ENCODE measurements at places on chromosomes 2 and 18.

DNA sequence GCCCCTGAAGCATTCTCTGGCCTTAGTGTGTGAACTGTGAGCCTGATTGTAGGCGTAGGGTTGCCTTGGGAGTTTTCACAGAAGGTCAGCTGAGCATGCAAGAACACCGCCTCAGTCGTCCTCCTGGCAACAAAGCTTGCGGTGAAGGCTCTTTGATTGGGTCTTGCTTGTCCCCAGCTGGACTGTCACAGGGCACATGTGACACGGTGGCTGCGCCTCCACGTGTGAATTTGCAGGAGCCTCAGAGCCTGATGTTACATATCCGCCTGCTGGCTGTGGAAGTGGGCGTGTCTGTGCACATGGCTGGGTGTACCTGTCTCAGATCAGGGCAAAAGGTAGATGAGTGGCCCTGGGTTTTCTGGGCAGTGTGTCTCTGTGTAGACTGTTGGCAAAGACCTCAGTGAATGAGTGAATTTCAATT, 228.7 kb downstream of the HAUS1 start:
- DNase-seq: peak; percentile 40

DNA sequence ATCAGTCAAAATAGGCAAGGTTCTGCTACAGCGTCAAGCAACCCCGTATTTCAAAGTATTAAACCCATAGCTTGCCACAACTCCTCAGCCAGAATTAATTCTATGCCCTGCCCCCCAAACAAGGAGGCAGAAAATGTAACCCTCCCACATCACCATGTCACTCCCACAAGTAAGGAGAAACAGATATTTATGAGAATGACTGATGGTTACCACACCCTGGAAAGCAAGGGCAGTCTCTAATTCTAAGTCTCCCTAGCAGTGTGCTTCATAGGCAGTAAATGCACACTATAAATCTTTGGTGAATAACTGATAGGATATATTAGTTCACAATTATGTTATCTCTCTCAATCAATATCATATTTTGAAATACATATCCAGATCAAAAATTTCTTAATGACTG, 228.0 kb upstream of the SLC14A2 start:
- no peak for DNase-seq

DNA sequence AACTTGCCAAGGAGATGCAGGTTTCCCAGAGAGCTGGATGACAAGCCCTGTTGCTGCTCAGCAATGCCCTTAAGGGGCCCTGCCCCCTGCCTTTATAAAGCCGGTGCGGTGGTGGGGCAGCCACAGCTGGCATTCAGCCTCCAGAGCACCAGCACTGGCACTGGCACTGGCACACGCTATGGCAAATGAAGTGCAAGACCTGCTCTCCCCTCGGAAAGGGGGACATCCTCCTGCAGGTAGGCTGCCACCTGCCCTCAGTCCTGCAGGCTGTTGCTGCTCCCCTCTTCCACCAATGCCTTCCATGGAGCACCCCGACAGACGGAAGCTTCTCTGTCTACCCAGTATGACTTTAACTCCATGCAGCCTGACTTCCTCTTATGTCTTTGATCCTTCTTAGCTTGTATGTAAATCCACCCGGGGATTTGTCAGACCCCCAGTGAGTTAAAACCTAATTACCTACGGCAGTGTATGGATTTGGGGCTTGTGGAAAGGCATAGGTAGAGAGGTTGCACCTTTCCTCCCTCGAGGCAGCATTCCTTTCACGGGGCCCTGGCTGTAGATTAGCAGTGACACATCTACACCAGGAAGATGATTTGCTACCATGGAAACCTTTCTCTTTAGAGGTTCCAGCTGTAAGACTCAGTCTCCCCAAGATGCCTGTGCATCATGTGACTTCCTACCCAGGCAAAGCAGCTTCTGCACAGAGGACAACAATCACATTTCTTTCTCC, at the start of gene DAPL1:
Gene DAPL1 (plus strand): TSS at position 123 of the 730 bp plus-strand sequence. CDS start 56 bp downstream, at position 179.
- DNase-seq: no peak

DNA sequence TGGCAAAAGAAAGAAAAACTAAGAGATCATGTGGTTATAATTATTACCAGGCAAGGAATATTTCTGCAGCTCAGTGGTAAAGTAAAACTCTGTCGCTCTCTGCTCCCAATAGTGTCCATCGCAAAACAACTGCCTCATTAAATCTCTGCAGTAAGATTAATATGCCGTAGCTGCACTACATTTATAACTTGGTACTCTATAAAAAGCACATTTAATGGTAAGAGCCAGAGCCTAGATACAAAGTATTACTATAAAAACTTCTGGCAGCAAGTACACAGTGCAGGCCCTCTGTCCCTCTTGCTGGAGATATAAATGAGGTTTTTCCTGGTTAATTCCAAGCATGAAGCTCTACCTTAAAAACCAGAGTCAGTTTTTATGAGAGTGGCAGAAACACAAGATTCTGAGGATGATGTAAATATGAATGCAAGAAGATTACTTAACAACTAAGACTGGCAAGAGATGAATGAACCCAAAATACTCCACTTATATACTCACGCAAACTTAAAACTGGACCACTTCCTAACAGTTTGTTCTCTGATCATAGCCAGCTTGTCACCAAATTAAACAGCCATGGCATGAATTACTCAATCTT, 25.5 kb downstream of the ZNF521 start:
- peak; percentile 7 for DNase-seq

DNA sequence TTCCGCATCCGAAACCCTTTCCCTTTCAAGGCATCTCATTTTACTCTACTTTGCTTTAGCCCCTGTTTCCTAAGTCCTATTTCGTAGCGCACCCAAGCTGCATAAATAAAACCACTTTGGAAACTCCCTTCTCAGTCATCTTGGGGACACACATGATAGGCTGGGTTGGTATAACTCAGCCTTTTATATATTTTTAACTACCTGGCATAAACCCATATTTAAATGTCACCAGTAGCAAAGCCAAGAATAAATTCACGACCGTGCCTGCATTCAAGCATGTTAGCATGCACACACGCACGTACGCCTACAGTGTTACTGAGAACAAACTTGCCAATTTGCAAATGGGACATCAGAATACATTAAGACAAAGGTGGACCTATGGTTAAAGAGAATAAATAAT, 564.7 kb upstream of the PIK3C3 start:
- DNase-seq: no peak

DNA sequence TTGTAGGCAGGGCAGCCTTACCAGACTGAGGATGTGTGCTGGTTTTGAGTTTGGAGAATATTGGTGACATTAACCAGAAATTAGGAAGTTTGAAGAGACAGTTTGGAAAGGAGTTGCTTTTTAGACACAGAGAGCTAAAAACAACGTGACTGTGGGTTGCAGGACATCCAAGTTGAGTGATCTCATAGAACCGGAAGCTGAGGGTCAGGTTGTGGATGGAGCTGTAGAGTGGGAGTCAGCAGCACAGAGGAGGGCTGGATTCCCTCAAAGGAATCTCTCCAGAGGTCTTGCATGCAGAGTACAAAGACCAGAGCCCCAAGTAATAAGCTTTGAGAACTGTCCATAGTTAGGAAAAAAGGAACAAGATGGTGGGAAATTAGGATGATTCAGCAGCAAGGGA, 9.3 kb downstream of the MAPRE3 start:
- DNase-seq: peak; percentile 19

DNA sequence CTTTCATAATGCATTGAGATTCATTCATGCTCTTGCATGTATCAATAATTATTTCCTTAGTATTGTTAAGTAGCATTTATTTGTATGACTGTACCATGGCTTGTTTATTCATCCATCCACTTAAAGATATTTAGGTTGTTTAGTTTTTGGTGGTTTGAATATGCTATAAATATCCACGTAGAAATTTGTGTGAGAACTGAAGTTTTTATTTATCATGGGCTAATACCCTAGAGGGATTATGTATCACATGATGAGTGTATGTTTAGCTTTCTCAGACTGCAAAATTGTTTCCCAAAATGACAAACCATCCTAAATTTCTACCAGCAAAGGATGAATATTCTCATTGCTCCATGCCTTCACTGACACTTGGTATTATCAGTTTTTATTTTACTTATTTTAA, 55.2 kb downstream of the CSRNP3 start:
- no peak for DNase-seq

GRCh38 chr2:206614811-206615210, 27.5 kb upstream of the FAM237A start:
- no peak for DNase-seq

- DNase-seq: no peak
Observed at GRCh38 chr18:3449512-3450011, 410 bp upstream of the TGIF1 start.

- DNase-seq: no peak
Observed at GRCh38 chr2:217729421-217730053, 273.3 kb downstream of the TNS1 start.

- no peak for DNase-seq
Observed at GRCh38 chr2:157872791-157873190, 3.3 kb downstream of the ACVR1 start.

DNA sequence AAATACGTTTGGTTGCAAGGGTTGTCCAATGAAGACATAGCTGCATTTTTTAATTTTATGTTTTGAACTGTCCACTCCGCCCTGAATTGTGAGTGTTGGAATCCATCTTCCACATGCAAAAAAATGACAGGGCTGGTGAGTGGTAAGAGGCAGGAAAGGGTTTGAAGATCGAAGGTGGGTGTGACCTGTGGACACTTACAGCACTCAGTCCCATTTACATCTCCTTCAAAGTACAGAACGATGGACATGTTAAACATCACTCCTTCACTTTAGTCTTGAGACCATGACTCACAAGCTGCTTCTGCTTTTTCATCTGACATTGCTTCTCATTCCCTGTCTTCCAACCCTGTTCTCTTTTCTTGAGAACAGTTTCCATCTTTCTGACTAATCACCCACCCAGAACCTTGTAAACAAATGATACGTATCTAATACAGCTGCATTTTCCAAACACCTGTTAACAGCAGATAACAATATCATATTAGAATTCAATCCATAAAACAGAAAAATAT, 179.3 kb downstream of the ZNF516 start:
- DNase-seq: peak; percentile 57

GRCh38 chr18:59783138-59783537, 85.9 kb upstream of the CCBE1 start:
- DNase-seq: peak; percentile 17

- no peak for DNase-seq
Observed at GRCh38 chr2:115070002-115070401, 627.6 kb downstream of the DPP10 start.

GRCh38 chr2:36371928-36372391, 16.4 kb downstream of the CRIM1 start:
- DNase-seq: no peak

DNA sequence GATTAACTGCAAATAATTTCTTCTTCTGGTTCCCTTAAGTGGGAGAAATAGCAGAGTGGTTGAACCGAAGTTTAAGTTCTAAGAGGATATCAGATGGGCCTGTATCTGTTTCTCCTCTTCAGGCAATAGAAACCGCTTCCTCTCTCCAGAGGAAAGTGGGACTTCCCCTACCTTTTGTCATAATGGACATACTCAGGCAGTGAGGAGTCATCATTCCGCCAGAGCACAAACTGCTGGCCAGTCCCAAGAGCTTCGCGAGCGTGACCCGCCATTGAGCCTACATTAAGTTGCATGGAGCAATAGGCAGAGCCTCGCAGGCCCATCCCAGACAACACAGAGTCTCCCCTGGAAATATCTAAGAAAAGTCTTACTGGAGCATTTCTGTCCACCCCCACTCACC, 158.9 kb downstream of the LDLRAD4 start:
- DNase-seq: peak; percentile 96

- no peak for DNase-seq
Observed at GRCh38 chr2:206457188-206457634, 13.9 kb downstream of the ADAM23 start.

DNA sequence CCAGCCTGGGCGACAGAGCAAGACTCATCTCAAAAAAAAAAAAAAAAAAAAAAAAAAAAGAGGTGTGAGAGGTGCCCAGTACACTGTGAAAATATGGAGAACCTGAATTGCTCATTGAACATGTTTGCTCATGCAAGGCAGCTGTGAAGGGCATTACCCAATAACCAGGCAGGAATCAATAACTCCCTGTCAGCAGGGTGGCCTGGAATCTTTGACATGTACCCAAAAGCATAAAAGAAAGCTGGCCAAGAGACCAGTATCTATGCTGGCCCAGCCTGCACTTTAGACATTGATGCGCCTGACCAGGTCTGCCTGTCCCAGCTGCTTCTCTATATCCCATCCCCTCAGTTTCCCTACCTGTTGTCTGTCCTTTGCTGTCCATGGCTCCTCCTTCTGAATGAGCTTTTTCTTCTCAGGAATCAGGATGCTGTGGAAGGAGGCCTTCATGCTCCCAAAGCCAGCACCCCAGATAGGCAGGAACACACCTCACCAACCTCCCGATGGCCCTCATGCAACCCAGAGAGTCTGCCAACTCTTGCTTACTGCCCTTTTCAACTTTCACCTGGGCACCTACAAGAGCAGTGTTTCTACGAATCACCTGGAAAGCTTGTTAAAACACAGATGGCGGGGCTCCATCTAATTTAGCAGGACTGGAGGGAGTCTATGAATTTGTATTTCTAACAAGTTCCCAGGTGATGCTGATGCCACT, 83.4 kb upstream of the PPP1CB start:
- DNase-seq: no peak

- DNase-seq: no peak
Observed at GRCh38 chr2:38556006-38556801, 46.5 kb downstream of the HNRNPLL start.

DNA sequence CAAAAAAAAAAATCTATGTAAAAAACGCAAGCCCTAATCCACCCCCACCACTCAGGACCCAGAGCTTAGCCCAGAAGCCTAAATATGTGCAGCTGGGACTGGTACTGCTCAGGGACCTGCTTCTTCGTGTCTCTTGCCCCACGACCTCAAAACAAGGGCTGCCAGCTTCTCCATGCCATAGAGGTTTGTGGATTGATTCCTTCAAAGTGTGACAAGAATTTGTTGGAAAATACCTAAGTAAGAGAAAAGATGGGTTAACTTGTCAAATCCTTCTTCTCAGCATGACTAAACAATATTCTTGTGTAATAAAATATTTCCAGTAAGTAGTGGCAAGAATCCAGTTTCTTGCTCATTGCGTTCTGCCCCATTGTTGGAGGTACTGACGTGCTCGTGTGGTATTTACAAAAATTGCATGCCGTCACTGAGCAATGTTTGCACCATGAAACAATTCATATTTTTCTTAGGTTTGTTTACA, 825 bp upstream of the SCYGR1 start:
- peak; percentile 38 for DNase-seq

- DNase-seq: no peak
Observed at GRCh38 chr2:12417786-12418185, 298.9 kb upstream of the TRIB2 start.

DNA sequence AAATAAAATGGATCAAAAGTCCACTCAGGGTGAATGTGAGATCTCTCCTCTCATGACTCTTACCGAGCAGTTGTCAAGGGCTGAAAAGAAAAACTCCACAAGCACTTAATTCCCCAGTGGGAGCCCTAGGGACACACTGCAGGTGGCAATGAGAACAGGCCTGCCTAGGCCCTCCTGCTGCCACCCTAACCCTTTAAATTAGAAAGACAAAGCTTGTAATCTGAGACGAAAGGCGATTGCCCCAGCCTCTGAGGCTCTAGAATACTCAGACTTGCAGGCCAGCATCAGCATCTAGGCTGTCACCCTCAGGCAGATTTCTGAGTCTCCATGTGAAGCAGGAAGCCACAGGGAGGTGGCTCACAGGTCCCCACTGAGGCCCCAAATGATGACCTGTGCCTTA, 457.0 kb upstream of the MYT1L start:
- DNase-seq: no peak

- no peak for DNase-seq
Observed at GRCh38 chr2:230899786-230900185, 25.3 kb downstream of the GPR55 start.

GRCh38 chr2:3793249-3793648, 89.9 kb downstream of the DCDC2C start:
- no peak for DNase-seq

- no peak for DNase-seq
Observed at GRCh38 chr2:227534714-227535113, 62.8 kb downstream of the AGFG1 start.

GRCh38 chr18:75256376-75256775, 45.8 kb downstream of the TSHZ1 start:
- peak; percentile 14 for DNase-seq
